NCI-H510A (cell line): ENCODE measurements at places on chromosomes 7 and 10.

- no peak for DNase-seq
Measured at GRCh38 chr10:113933894-113934532, 79.6 kb downstream of the NHLRC2 start.

DNA sequence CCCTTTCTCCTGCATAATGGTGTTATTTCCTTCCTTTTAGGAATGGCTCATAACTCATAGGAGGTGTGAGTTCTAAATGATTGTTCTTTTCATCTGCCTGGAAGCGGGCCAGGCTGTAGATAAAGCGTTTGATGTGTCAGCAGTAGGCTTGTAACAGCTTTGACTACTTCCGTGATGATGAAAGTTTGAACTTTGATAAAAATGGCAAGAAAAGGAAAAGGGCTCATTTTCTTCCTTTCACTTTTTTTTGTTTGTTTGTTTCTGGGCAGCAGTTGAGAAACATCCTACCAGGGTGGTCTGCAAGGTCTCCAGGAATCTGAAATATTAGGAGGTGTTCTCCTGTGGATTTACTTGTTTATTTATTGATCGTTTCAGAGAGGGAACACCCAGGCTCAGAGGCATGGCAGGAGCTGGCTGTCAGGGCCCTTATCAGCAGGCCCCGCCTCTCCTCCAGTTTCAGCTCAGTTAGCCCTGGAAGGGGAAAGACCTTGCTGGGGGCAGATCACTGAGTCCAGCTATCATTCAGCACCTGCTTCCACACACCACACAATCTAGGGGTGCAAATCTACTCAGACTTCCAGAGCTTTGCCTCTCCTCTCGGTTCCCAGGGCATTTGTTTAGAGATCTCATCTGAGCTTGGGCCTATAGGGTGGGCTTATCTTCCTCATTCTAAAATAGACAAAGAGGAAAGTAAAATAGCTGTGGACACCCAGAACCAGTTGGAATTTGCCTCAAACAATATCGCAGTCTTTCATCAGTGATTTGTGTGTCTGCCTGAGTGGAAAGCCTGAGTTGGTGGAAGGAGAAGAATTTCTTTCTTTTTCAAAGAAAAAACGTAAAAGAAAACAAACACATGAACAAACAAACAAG is 130.9 kb downstream of the BMPER start:
- no peak for DNase-seq

GRCh38 chr10:103820101-103821062 is 35.0 kb downstream of the SH3PXD2A start:
- DNase-seq, result no peak

- no peak for DNase-seq
Measured at GRCh38 chr7:106737202-106737562, 76.2 kb upstream of the CCDC71L start.

DNA sequence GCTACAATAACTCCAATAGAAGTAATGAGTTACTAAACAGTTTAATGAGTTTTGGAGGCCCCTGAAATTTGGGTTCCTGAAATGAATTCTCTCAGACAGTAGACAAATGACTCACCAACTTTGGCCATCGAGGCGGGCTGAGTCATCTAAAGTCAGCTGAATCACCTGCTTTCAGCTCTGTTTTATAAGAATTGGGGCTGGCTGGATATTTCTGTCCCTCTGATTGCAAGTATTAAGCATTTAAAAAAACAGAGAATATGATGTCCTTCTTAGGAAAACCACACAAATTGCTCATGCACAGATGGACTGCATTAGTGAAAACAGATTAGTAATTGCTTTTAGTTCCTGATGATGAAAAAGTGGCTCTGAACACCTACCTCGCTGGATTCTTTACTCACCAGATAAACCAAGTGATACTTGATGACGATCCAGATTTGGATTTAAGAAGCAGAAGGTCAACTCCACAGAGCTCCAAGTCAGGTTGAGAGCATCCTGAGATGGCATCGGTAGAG is 59.1 kb downstream of the ZNF365 start:
- DNase-seq, result no peak

DNA sequence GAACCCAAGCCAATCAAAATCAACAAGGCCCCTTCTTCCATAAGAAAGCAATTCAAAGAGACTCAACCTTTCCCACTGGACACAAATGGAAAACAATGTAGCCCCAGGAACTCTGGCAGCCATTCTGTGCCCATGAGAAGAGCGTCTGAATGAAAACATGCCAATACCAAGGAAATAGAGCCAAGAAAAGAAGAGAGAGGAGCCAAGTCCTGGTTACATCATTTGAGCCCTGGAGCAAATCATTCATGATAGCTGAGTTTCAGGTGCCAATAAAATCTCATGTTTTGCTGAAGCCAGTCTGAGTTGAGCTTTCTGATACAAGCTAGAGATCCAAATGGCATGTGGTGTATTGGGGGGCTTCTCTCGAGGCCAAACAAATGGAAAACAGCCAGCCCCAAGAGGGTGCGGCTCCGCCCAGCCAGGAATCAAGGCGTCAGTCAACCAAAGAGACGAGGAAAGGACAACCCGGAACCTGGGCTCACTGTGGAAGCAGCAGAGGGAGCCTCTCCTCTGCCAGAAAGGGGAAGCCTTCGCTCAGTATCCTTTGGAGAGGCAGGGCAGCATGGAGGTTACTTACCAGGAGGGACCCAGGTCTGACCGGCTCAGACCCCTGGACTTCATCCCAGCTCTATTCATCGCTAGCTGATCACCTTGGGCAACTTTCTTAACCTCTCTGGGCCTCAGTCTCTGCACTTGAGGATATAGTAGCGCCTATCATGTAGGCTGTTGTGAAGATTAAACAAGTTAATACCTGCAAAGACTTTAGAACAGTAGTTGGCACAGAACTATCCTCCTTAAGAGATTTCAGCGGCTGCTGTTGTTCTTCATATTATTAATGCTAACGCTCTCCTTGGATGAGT is 61.8 kb downstream of the OAT start:
- DNase-seq, result no peak

GRCh38 chr10:30705625-30706149 is 76.1 kb upstream of the LYZL2 start:
- no peak for DNase-seq

DNA sequence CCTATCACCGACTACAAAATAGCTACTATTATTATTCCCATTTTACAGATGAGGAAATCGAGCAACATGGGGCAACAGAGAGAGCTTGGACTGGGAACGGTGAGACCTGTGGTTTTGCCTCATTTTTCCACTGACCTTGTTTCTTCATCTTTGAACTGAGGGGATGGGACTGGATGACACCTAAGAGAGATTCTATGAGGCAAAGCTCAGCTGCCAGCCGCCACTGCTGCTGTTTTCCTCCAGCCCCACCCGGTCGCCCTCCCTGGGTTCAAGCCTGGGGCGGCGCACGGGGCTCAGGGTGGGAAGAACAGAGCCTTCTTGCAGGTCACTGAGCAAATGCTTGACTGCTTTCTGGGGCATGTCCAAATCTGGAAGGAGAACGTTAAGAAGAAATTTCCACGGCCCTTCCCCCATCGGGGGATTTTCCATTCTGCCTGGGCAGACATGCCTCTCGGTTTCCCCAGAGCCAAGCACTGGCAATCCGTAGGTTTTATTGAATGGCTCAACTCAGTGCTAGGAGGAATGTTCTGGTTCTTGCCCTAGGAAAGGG is 12.3 kb downstream of the DDIT4 start:
- DNase-seq, result no peak

DNA sequence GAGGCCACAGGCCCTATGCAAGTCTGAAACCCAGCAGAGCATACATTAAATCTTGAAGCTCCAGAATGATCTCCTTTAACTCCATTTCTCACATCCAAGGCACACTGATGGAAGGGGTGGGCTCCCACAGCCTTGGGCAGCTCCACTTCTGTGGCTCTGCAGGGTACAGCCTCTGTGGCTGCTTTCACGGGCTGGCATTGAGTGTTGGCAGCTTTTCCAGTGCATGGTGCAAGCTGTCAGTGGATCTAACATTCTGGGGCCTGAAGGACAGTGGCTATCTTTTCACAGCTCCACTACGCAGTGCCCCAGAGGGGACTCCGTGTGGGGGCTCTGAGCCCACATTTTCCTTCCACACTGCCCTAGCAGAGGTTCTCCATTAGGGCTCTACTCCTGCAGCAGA is 265.7 kb upstream of the MAGI2 start:
- DNase-seq, result no peak

- DNase-seq, result no peak
Measured at GRCh38 chr7:38335128-38335491, 61.7 kb upstream of the TARP start.

GRCh38 chr10:96719200-96719599 is 1.1 kb downstream of the PIK3AP1 start:
- peak; percentile 55 for DNase-seq

- no peak for DNase-seq
Measured at GRCh38 chr7:33720870-33721269, 184.5 kb upstream of the BMPER start.

- no peak for DNase-seq
Measured at GRCh38 chr10:112304267-112304859, 21.2 kb downstream of the TECTB start.

- no peak for DNase-seq
Measured at GRCh38 chr10:17659365-17659764, 15.4 kb downstream of the STAM start.

DNA sequence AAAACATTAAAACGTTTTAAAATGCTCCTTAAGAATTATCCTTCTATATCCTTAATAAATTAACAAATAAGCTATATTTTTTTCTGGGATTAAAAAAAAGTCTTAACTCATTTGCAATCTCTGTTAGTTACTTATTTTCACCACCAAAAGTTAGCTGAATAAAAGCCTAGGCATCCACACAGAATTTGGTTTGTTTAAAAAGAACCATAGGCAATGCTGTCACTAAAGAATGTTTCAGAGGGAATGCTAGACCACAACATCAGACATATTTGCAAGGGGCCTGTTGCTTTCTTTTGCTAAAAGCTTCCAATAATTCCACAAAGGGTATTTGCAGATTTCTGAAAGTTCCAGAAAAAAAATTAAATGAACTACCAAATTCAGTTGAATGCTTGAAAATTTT is 244.2 kb downstream of the POU6F2 start:
- no peak for DNase-seq

GRCh38 chr7:128005117-128005516 is 26.1 kb downstream of the LRRC4 start:
- peak; percentile 50 for DNase-seq
